NCI-H1694 treated with DMSO at 0.1 percent for 48 hours (cell line): ENCODE measurements at places on chromosomes 4 and X.
A peak's percentile ranks its signal among the peaks of the same experiment; 100 is the strongest.

DNA sequence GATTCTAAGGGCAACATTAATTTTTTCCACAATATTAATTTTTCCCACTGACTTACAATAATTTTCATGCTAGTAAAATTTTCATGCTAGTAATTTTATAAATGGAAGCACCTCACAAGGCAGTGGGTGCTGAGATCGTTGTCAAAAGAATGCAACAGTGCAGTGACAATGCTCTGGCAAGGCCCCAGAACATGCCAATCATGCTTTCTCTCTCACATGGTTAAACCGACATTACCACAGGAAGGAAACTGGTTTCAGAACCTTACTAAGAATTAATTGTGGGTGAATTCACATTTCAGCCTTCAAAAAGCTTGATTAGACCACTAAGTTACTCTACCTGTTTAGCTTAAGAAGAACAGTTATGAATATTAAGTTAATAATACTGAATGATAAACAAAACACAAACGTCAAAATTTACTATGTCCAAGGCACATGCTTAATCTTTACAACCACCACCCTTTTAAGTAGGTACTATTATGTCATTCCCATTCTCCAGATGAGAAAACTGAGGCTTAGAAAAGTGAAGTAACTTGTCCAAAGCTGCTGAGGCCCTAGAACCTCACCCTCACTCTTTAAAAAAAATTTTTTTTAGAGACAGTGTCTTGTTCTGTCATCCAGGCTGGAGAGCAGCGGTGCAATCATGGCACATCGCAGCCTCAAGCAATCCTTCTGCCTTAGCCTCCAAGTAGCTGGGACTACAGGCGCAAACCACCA, 10.0 kb upstream of the OPHN1 start:
- DNase-seq: no peak

DNA sequence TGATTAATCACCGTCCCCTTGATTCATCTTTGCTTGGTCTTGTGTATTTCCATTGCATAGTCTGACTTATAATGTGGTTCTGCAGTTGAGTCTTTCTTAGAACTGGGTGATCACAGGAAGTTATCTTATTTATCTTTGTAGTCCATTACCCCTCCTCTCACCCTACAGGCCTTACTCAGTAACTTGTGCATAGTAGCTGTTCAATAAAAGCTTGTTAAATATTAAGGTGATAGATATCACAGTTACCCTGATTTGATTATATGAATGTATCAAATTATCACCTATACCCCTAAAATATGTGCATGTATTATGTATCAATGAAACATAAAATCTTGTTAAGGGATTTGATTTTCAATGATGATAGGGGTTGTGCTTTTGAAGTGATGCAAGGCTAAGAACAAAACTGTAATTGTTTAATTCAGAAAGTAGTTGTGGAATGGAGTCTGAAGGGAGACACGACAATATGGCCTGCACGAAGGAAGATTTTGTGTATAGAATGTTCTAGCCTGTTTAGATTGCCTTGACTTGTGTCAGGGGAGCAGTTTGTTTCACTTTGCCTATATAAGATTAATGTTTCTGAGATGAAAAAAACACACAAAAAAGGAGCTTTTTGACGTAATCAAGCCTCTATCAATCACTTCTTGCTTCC, 132.4 kb upstream of the LIMCH1 start:
- DNase-seq: no peak

DNA sequence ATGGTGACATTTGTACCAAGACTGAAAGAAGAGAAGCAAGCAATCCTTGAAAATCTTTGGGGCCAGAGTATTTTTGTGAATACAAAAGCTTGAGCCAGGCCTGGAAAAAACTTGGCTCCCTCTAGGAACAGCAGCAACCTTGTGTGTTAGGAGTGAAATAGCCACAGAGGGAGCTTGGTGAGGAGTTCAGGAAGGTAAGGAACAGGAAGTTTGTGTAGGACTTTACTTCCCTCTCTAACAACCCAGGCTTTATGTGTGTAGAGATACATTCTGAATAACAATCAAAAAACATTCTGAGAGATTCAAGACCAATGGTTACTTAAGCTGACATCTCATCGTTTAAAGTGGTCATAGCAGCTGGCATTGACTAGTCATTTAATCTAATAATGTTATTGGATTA, 668.5 kb downstream of the PCDH18 start:
- DNase-seq: no peak

GRCh38 chr4:16457944-16458343, 231.7 kb upstream of the TAPT1 start:
- DNase-seq: no peak

- DNase-seq: no peak
Measured at GRCh38 chrX:40009890-40010289, 87.9 kb downstream of the BCOR start.

GRCh38 chr4:143581331-143581946, 67.9 kb downstream of the SMARCA5 start:
- peak; percentile 12 for DNase-seq
